ENCODE measurements at places on chromosomes 6 and 20. TPM values are rescaled to one million over a fixed set of nuclear protein-coding genes. Genes with fewer than 3 reads are reported as not detected.

GRCh38 chr6:34855463-34855862, 32.4 kb downstream of the TAF11 start:
- DNase-seq = no peak

GRCh38 chr20:34528921-34529297, 12.7 kb downstream of the DYNLRB1 start:
- no peak for DNase-seq

DNA sequence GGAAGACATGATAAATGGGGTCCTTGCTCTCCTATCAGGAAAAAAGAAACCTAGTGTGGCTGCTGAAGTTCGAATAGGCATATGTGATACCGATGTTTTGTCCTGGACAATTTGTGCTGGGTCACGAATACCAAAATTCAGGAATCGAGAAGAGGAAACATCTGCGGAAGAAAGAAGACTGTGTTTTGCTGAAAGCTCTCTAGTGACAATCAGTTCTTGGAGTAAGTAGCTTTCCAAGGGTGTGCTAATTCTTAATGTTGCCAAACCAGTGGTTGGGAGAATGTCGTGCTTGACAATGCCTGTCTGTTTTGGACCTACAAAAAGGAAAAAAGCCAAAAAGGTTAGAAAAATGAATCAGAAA, 956.1 kb downstream of the PHF3 start:
- no peak for DNase-seq

GRCh38 chr6:129239825-129240491, 357.0 kb downstream of the LAMA2 start:
- DNase-seq = no peak

GRCh38 chr20:58306421-58307261, 2.9 kb upstream of the RAB22A start:
- DNase-seq = peak; percentile 42

DNA sequence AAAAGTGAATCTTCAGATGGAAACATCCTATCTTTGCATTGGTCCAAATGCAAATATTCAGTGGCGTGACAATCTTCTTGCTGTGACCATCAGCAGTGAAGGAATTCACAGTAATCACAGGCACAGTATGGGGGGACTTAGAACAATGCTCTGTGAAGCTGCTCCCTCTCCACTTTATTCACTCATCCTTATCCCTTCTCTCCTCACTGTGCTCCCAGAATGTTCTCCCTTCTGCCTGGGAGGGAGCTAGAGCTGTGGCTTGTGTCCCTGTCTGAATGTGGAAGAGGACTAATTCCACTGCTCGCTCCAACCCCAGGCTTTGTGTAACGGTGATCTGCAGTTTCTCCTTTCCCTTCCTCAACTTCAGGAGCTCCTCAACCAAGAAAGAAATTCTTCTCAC, 243.7 kb downstream of the ALDH8A1 start:
- no peak for DNase-seq

DNA sequence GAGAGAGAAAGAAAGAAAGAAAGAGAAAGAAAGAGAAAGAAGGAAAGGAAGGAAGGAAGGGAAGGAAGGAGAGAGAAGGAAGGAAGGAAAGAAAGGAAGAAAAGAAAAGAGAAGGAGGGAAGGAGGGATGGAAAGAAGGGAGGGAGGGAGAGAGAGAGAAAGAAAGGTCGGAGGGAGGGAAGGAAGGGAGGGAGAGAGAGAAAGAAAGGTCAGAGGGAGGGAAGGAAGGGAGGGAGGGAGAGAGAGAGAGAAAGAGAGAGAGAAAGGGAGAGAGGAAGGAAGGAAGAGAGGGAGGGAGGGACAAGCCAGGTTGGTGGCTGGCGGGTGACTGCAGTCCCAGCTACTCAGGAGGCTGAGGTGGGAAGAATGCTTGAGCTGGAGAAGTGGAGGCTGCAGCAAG, 27.3 kb upstream of the ZNF184 start:
- DNase-seq = no peak

DNA sequence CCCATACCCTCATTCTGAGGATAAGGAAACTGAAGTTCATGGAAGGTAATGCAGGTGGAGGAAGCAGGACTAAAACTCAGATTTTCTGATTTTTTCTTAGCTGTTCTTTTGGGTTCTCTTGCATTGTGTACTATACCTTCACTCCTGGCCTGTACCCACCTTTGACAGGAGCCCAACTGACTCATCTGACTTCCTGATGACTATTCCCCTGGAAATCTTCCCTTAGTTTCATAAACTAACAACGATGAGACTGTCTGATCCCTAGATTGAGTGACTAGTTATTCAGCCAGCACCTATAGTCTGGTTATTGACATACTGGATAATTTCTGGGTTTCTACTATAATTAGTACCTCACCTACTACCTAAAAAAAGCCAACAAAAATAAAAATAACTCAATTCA, 10.1 kb downstream of the CRYBG1 start:
- no peak for DNase-seq

DNA sequence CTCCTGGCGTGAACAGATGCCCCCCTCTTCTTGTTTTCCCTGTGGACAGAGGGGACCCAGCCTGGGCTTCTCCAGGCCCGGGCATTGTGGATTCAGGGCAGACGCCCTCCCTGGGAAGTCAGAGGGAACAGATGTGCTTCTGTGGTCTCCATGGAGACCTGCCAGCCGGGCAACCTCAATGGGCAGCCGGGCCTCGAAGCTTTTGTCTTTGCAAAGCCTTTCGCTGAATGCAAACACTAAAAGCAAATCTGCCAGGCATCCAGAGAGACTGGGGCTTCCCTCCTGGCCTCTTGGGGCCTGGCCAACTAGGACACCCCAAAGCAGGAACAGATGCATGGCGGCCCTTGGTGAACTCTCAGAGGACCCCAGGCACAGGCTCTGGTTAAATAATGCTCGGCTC, 370.0 kb upstream of the SULF2 start:
- DNase-seq = no peak

GRCh38 chr6:150765067-150765764, 100.3 kb upstream of the MTHFD1L start:
- DNase-seq = no peak

Gene TGM3
- polyA plus RNA-seq = 0.23 TPM

Gene SLC44A4
- 0.19 TPM for polyA plus RNA-seq

Gene ENPP5
- 3.2 TPM for polyA plus RNA-seq

Gene TREM1
- polyA plus RNA-seq = not detected

Gene FAM209A
- polyA plus RNA-seq = not detected

Gene HEY2
- polyA plus RNA-seq = 9.6 TPM

Gene HLA-G
- 1.4 TPM for polyA plus RNA-seq

Data from muscle of back (tissue), 13 donors.